Fibroblast of the aortic adventitia (primary cell): ENCODE measurements at places on chromosomes 11 and 22.

- DNase-seq = no peak
Observed at GRCh38 chr11:75571625-75572024, 9.6 kb downstream of the SERPINH1 start.

DNA sequence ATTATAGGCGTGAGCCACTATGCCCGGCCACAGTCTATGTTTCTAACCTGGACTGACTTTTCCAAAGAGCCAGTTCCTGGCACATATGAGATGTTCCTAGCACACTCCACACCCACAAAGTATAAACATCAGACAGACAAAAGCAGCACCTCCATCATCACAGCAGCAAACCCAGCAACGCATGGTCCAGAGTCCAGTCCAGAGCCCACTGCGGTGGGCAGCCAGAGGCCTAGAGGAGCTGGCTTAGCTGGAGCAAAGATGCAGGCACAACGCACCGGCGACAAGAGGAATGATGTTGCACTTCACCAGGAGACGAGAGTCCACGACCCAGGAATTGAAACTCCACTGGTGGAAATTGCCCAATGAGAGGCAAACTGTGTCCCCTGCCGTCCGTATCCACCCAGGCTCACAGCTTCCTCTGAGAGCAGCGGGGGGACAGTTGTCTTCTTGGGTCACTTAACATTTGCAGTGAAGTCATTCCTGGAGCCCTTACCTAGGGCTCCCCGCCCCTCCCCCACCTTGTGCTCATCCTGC lies 36.6 kb downstream of the RPS6KA4 start:
- DNase-seq = no peak

DNA sequence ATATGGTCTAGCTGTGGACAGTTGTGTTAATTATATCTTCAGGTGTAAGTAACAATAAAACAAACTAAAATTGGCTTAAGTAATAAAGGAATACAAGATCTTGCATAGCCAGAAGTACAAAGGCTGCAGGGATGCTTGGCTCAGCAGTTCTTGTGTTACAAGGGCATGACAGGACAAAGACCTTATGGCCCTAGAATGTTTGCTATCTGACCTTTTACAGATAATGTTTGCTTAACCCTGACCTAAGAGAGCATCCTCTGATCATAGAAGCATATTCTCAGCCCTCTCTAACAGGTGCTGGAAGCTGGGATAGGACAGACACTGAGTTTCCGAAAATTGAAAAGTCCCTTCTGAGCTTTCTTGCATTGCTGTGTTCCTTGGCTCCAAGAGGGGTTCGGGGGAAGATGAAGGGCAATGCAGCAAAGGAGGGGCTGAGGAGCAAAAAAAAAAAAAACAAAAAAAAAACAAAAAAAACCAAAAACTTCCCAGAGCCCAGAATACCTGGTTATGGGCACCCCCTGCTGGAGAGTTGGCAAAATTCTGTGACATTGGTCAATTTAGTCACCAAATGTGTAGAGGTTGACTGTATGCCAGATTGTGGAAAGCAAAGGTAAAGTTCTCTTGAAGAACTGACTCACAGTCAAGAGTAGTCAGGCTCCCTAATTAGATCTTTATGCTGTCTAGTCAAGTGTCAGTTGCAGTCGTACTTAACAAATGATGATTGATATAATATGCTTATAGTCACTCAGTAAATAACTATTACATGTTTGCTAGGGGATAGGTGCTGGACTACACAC lies 10.4 kb upstream of the HIKESHI start:
- DNase-seq = peak; percentile 61

- no peak for DNase-seq
Observed at GRCh38 chr11:70473186-70473872, 75.0 kb downstream of the CTTN start.

GRCh38 chr11:66579017-66579606 lies 10.7 kb upstream of the CTSF start:
- peak; percentile 74 for DNase-seq

DNA sequence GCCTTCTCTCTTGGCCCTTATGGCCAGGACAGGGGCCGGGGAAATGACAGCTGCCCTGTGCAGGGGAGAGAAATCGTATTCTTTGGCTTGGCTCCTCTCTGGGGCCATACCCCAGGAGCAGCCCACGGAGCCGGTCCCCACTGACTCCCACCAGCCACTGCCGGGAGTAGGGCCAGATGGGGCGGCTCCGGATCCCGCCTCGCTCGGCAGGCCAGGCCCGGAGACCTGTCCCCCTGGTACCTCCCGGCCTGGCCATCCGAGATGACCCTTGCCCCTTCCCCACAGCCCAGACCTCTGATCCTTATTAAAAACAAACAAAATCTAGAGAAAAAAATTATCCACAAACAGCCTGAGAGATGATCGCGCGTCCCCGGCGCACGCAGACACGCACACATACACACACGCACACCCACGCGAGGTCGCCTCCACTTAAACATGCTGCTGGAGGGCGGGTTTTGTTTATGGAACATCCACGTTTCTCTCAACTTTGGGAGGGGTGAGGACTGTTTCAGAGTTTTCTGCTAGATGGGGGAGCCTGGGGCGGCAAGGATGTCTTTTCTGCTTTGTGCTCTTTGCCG lies 59.1 kb downstream of the IGLL1 start:
- DNase-seq = peak; percentile 28

GRCh38 chr11:1521382-1522080 lies 35.0 kb upstream of the MOB2 start:
- DNase-seq = no peak

GRCh38 chr11:93861808-93862207 lies 11.4 kb upstream of the VSTM5 start:
- DNase-seq = peak; percentile 57

GRCh38 chr11:133810766-133811165 lies 34.5 kb downstream of the SPATA19 start:
- no peak for DNase-seq

DNA sequence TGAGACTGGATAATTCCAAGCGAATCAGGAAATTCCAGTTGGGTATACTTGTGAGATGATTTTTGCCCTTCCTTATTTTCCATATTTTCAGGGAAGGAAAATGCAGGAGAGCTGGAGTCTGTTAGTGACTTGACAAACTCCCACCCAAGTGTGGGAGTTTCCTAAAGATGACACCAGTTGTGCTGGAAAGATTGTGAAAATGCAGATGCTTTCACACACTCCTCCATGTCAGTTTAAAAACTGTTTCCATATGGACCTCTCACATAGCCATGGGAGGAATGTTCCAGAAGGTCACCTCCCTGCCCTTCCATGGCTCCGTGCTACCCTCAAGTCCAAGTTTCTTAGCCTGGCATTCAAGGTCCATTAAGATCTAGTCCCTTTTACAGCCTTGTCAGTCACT lies 350.7 kb upstream of the NARS2 start:
- peak; percentile 11 for DNase-seq

DNA sequence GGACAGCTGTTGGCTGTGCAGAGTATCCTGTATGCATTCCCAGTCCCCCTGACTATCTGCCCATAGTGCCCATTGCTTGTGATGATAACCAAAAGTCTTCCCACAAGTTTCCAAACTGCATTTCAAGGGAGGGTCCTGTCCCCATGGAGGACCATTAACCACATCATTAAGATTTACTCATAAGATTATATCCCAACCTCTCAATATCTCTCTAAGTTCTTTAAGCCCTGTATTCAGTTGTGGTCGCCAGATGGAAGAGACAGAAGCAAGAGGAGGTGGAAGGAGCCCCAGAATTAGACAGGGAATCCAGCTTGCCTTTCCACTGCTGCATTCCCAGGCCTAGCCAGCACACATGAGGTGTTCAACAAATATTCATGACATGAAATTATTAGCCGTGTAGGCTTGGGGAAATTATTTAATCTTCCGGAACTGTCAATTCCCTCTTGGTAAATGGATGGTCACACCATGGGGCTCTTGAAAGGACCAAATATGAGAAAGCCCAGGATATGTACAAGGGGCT lies 42.6 kb upstream of the TIMP3 start:
- no peak for DNase-seq

GRCh38 chr11:87092159-87092558 lies 54.4 kb downstream of the TMEM135 start:
- DNase-seq = peak; percentile 18

DNA sequence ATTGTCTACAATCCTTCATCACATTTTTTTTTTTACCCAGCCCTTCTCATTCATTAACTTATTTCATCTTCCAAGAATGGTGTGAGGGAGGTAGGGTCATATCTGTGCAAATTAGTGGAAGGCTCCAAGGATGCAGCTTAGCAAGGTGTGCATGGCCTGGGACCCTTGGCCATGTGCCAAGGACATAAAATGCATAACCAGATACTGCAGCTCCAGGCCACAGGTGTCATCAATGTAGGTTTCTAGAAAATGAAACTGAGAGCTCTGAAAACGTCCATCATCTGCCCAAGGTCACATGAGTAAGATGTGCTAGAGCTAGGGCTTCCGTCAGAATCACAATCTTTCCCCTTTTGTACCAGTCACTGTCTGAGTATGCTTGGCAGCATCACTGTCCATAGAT lies 29.8 kb downstream of the ANKK1 start:
- DNase-seq = no peak

GRCh38 chr22:37910890-37911672 lies 5.0 kb downstream of the MICALL1 start:
- DNase-seq = no peak

GRCh38 chr22:38262051-38262795 lies 10.6 kb downstream of the TMEM184B start:
- DNase-seq = no peak

GRCh38 chr11:47161134-47161854 lies 15.4 kb downstream of the ARFGAP2 start:
- peak; percentile 75 for DNase-seq

DNA sequence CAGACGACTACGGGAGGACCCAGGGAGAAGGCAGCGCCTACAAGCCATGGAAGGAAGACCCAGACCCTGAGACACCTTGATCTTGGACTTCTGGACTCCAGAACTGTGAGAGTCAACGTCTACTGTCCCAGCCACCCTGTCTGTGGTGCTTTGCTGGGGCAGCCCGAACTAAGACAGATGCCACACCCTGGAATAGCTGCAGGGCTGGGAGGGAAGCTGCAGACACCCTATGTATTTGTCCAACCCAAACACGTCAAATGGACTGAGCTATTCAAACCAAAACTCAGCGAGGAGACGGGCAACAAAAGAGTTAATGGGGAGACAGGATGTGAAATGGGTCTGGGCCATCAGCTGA lies 169.3 kb downstream of the CTTN start:
- no peak for DNase-seq

DNA sequence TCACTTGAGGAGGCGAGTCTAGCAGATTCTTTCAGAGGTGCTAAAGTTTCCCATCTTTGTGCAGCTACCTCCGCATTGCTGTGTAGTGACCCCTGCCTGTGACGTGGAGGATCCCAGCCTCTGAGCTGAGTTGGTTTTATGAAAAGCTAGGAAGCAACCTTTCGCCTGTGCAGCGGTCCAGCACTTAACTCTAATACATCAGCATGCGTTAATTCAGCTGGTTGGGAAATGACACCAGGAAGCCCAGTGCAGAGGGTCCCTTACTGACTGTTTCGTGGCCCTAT lies 8.9 kb upstream of the SAMM50 start:
- no peak for DNase-seq

DNA sequence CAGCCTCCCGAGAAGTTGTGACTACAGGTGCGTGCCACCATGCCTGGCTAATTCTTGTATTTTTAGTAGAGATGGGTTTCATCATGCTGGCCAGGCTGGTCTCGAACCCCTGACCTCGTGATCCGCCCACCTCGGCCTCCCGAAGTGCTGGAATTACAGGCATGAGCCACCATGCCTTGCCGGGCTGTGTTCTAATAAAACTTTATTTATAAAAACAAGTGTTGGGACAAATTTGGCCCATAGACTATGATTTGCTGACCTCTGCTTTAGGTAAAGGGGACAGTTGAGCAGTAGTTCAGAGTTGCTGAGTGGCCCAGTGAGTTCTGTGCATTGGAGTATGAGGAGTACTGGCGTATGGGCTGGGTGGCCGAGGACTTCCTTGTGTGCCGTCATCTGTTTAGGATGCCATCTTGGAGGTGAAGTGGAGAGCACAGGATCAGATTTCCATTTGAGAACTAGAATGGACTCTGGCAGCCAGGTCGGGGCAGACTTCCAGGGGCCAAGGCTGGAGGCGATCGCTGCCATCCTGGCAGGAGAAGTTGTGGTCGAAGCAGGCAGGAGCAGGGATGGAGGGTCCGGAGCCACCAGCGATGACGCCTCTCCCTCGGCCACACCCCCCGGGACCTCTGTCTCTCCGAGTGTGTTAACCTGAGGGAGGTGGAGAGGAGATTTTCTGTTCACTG lies 43.8 kb downstream of the FBLN1 start:
- DNase-seq = no peak

- no peak for DNase-seq
Observed at GRCh38 chr11:60165951-60166350, 16.9 kb downstream of the MS4A6A start.

GRCh38 chr22:38353701-38354100 lies 36.5 kb upstream of the CSNK1E start:
- DNase-seq = no peak
